Chondrocyte (in vitro differentiated cells): ENCODE measurements at places on chromosomes 16 and 17.

DNA sequence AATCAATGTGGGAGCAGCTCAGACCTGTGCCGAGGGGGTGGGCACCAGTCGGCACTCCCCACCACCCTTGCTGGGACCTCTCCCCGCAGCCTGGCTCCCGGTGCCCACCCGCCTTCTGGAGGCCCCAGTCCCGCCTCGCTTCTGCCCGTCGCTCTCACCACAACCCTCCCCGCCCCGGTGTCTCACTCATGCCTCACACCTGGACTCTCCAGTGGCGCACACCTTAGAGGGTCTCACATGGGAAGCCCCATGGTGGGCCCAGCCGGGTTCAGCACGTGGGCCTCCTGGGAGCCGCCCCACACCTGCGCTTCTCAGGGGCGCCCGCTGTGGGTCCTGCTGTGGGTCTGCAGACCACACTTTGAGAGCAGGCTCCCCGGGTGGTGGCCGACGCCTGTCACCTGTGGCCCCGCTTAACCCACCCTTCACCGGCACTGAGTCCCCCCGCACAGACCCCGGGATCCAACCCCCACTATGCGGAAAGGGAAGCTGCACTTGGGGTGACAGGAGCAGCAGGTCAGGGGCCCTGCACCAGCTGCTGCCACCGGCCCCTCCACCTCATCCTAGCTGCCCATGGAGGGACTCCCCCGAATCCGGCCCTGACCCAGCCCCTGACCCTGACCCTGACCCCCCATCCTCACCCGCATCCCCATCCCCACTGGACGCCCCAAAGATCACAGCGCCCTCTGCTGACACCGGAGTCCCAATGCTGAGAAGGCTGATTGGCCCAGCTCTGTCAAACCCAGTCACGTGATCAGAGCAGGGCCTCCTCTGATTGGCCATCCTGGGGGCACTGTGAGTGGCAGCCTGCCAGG is 27.4 kb upstream of the SLC38A10 start:
- no peaks in the 10 kb centered on the region for H3K36me3 ChIP-seq
- no peak overlapping the region for H3K27ac ChIP-seq
- H3K4me3 ChIP-seq = no peak overlapping the region
- H3K4me1 ChIP-seq = peaks cover 8% of the 10 kb centered on the region

DNA sequence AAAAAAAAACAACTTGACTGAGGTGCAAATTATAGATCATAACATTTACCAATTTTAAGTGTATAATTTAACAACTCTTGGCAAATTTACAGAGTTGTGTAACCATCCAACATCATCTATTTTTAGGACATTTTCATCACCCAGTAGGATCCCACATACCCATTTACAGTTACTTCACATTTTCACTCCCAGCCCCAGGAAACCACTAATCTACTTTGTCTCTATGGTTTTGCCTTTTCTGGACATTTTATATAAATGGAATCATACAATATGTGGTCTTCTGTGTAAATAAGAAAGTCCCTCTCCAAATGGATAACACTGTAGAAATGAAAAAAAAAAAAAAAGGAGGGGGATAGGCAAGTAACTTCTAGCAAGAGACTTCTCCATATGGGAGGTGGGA is 26.1 kb upstream of the XYLT1 start:
- H3K27me3 ChIP-seq = peaks cover 2% of the 10 kb centered on the region
- no peaks in the 10 kb centered on the region for H3K36me3 ChIP-seq
- H3K4me3 ChIP-seq = no peak overlapping the region
- H3K4me1 ChIP-seq = no peaks in the 10 kb centered on the region
- no peak for DNase-seq
- no peak overlapping the region for H3K27ac ChIP-seq

DNA sequence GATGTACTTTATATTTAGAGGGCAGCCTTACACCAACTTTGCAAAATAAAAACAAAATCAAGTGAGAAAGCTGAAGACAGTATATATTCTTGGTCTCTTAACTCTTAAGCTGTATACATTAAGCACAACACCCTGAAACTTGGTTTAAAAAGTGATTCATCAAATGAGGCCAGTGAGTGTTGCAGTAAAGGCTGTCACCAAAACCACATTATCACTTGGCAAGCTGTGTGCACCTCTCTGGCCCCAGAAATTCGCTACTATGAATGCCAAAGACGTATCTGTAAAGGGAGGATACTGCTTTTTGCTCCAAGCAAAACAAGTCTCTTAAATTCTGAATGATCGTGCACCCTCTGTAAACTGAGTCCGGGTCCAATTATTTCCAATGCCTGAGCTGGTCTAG is 163.9 kb downstream of the ZFHX3 start:
- H3K4me3 ChIP-seq = no peak overlapping the region
- peaks cover 43% of the 10 kb centered on the region for H3K36me3 ChIP-seq
- no peak for DNase-seq
- no peaks in the 10 kb centered on the region for H3K27me3 ChIP-seq
- peak overlapping the region; percentile 66 for H3K27ac ChIP-seq

- H3K4me1 ChIP-seq = no peaks in the 10 kb centered on the region
- H3K27me3 ChIP-seq = peaks cover 13% of the 10 kb centered on the region
- H3K36me3 ChIP-seq = no peaks in the 10 kb centered on the region
- DNase-seq = no peak
- no peak overlapping the region for H3K27ac ChIP-seq
- no peak overlapping the region for H3K4me3 ChIP-seq
These were observed 12.5 kb upstream of the RBBP6 start for GRCh38 chr16:24526701-24527495.

GRCh38 chr16:1772362-1772907 is at the start of gene EME2:
Gene EME2 (plus strand): TSS chr16:1772810. CDS start chr16:1773228, 418 bp downstream.
- H3K4me1 ChIP-seq = peaks cover 25% of the 10 kb centered on the region
- H3K4me3 ChIP-seq = peak within 1 kb of the TSS; percentile 95
- H3K27me3 ChIP-seq = no peaks in the 10 kb centered on the region
- no peak for DNase-seq

- H3K27ac ChIP-seq = no peak overlapping the region
- peaks cover 3% of the 10 kb centered on the region for H3K36me3 ChIP-seq
- DNase-seq = no peak
- H3K27me3 ChIP-seq = no peaks in the 10 kb centered on the region
- no peaks in the 10 kb centered on the region for H3K4me1 ChIP-seq
These were observed 418.1 kb upstream of the CDH5 start for GRCh38 chr16:65948361-65948760.

GRCh38 chr16:23840310-23840709 is 4.5 kb downstream of the PRKCB start:
- no peak for DNase-seq
- no peak overlapping the region for H3K4me3 ChIP-seq
- H3K4me1 ChIP-seq = peaks cover 5% of the 10 kb centered on the region
- peaks cover 46% of the 10 kb centered on the region for H3K27me3 ChIP-seq

GRCh38 chr16:72940886-72941285 is 107.0 kb downstream of the ZFHX3 start:
- no peaks in the 10 kb centered on the region for H3K27me3 ChIP-seq
- DNase-seq = no peak
- peak overlapping the region; percentile 54 for H3K27ac ChIP-seq
- no peak overlapping the region for H3K4me3 ChIP-seq
- peaks cover 82% of the 10 kb centered on the region for H3K4me1 ChIP-seq
- H3K36me3 ChIP-seq = peaks cover 13% of the 10 kb centered on the region

DNA sequence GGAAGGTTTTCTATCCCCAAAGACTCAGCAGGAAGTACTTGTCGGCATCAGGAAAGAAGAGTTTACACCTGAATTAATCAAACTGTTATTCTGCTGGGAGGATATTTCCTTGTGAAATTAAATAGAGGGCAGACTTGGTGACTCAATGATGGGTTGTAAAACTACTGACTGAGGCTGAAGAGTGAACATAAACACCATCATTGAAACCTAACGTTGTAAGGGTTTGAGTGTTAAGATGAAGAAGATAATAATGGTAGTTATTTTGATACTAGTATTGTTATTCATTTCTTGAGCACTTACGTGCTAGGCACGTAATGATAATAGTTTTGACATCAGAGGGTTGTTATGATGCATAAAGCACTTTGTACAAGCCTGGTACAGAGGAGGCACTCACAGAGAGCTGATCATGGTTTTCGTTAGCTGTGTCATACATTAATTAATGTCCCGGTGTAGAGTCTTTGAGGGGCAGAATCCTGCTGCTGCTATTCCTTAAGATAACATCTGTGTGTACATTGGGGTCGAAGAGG is 64.2 kb upstream of the CACNG3 start:
- H3K36me3 ChIP-seq = no peaks in the 10 kb centered on the region
- no peaks in the 10 kb centered on the region for H3K4me1 ChIP-seq
- H3K27ac ChIP-seq = no peak overlapping the region
- no peaks in the 10 kb centered on the region for H3K27me3 ChIP-seq

DNA sequence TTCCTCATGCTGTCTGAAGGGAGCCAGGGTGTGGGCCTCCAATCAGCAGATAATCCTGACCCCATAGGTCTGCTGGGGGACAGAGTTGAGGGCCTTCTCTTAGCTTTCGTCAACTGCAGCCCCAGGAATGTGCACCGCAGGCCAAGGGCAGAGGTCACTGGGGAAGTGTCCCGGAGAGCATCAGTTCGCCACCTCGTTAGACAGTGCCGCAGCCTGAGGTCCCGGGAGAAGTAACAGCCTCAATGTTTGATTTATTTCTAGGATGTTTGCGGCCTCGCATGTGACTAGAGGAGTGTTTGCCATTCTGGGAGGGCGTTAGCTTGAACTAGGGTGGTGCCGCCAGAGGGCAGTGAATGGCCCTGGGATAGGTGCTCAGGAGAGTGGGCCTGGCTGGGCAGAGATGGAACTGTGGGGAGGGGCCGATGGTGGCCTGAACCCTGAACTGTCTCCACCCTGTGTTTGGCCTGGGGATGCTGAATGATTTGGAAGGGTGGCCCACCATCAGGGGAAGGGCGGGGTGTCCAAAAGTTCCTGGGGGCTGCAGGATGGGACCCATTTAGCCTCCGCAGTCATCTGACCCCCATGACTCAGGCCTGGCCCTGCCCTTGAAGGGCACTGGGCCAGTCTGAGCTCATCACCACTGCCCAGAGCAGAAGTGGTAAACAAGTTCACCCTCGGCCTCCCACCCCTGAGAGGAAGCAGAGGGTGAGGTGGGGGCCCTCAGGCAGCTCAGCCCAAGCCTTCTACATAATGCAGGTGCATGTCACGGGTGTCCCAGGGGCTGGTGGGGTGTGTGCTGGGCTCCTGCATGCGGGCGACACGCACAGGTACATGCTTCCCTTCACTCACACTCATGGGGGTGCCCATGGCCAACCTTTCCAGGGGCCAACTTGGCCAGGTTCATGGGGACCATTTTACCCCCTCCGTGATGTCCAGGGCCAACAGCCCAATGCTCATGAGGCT is 12.4 kb upstream of the TAC4 start:
- H3K27ac ChIP-seq = no peak overlapping the region
- H3K27me3 ChIP-seq = peaks cover 15% of the 10 kb centered on the region
- no peak for DNase-seq
- H3K4me3 ChIP-seq = no peak overlapping the region

DNA sequence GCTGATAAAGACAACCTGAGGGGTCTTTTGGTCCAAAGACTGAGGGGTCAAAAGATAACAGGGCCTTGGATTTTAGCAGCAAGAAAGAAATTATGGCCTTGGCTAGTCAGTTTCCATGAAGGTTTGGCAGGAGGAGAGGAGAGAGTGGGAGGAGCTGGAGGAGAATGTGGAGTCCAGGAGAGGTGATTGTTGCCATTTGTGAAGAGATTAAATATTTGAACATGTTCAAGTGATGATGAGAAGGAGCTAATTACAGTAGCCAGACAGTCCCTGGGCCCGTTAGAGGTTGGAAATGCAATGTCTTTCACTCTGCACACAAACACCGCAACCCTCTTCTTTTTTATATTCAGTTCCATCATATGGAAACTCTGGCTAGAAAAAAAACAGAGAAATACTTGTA is 68.6 kb downstream of the TNRC6C start:
- H3K4me3 ChIP-seq = no peak overlapping the region
- no peak overlapping the region for H3K27ac ChIP-seq
- peaks cover 4% of the 10 kb centered on the region for H3K4me1 ChIP-seq
- no peaks in the 10 kb centered on the region for H3K27me3 ChIP-seq
